ENCODE measurements at places on chromosomes 12 and 14. TPM values are rescaled to one million over a fixed set of nuclear protein-coding genes. Genes with fewer than 3 reads are reported as not detected.

The TMEM132C gene
- not detected for total RNA-seq

The KLRK1 gene
- not detected for total RNA-seq

The GLT1D1 gene
- total RNA-seq: not detected

The MMP14 gene
- total RNA-seq: 435 TPM

The CLEC6A gene
- total RNA-seq: not detected

The SERPINA10 gene
- total RNA-seq: not detected

The RD3L gene
- total RNA-seq: not detected

The ST8SIA1 gene
- not detected for total RNA-seq

The ZFHX2 gene
- total RNA-seq: 1.9 TPM

The C12orf42 gene
- not detected for total RNA-seq

The SIRT4 gene
- 0.35 TPM for total RNA-seq

The SDSL gene
- 8.6 TPM for total RNA-seq

The TAS2R30 gene
- total RNA-seq: not detected

The ABHD4 gene
- total RNA-seq: 23.9 TPM

The SYT1 gene
- 6.6 TPM for total RNA-seq

The KRT77 gene
- not detected for total RNA-seq

The KRT75 gene
- total RNA-seq: not detected

The SPTB gene
- total RNA-seq: under 0.01 TPM

The LBHD2 gene
- not detected for total RNA-seq

The DTD2 gene
- 26.5 TPM for total RNA-seq

The DDX47 gene
- 84.7 TPM for total RNA-seq

The PELI2 gene
- total RNA-seq: 1.2 TPM

The ZFYVE26 gene
- 15.2 TPM for total RNA-seq

The CCDC197 gene
- not detected for total RNA-seq
